ENCODE measurements at places on chromosomes 2 and 18.

DNA sequence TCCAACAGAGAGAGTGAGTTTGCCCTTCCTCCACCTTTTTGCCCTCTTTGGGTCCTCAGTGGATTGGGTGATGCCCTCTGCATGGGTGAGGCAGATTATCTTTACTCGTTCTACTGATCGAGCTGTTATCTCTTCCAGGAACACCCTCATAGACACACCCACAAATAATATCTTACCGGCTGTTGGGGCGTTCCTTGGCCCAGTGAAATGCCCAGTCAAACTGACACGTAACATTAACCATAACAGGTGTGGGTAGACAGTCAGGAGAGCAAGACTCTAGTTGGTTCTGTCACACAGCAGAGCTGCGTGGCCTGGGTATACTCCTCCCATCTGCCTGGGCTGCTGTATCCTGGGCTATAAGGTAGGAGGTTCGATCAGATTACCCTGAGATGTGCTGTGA lies 144.1 kb downstream of the AGAP1 start:
- no peak for DNase-seq

- no peak for DNase-seq
Measured at GRCh38 chr2:75315436-75315835, 116.1 kb upstream of the TACR1 start.

DNA sequence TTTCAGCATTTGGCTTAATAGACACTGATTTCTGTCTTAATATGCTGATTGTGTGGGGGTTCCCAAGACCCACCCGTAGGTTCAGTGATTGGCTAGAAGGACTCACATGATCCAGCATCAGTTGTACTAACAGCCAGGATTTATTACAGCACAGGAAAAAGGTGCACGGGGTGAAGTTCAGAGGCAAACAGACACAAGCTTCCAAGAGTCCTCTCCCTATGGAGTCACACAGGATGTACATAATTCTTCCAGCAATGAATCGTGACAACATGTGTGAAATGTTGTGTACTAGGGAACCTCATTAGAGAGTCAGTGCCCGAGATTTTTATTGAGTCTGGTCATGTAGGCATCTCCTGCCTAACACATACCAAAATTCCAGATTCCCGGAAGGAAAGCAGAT lies 52.8 kb downstream of the GALNT1 start:
- peak; percentile 62 for DNase-seq

- peak; percentile 80 for DNase-seq
Measured at GRCh38 chr2:183035298-183035953, 2.8 kb downstream of the NCKAP1 start.

DNA sequence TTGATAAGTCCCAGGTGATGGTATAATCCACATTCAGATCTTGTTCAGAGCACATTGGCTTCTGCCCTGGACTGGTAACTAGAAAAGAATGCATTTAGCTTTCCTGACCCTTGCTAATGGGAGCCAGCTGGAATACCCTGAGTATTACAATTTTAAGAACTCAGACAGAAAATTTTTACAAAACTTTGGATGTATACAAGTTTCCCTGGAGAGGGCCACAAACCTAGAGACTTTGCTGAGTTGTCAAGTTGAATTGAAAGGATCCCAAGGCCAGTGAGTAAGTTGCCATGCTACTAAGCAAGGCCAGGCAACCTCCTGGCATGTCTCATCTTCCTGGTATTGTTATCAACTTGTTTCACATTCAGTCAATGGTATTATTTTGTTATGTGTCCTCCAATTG lies 20.0 kb upstream of the NABP1 start:
- DNase-seq, result peak; percentile 78

- DNase-seq, result peak; percentile 43
Measured at GRCh38 chr2:213806125-213806726, 522.0 kb downstream of the SPAG16 start.

GRCh38 chr2:231926761-231927565 lies 767 bp upstream of the NPPC start:
- DNase-seq, result no peak

GRCh38 chr2:207883002-207883780 lies 113.5 kb upstream of the FZD5 start:
- no peak for DNase-seq

All from EH (cell line).